ENCODE measurements at places on chromosomes 13 and 19.

- no peak for DNase-seq
These were observed 3.3 kb upstream of the RGL3 start for GRCh38 chr19:11422163-11423065.

- no peak for DNase-seq
These were observed 162.3 kb downstream of the KLF5 start for GRCh38 chr13:73220966-73221720.

DNA sequence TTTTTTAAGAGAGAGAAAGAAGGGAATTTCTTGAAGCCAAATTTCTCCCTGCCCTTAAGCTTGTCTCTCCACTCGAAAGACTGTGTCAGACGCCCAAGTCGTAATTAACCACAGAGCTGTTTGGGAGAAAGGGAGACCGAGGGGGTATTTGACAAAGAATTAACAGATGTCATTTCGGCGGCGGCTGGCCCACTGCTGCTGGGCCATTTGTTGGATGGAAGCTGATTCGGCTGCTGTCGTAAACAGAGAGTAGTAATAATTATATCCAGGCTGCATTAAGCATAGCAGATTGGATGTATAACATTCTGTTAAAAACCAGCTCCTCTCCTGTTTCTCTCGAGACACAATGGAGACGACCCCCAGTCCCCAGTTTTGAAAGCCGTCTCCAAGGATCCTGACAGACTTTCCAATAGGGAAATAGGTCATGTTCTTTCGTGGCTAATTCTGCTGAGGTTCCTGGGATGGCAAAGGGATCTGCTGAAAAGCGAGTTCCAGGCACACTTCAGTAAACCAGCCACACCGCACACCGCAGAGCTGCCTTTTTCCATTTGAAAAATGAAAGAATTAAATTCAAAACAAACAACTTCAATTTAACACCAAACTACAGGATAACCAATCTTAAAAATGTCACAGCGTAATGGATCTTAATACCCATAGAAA, 71.5 kb downstream of the KCTD15 start:
- no peak for DNase-seq

DNA sequence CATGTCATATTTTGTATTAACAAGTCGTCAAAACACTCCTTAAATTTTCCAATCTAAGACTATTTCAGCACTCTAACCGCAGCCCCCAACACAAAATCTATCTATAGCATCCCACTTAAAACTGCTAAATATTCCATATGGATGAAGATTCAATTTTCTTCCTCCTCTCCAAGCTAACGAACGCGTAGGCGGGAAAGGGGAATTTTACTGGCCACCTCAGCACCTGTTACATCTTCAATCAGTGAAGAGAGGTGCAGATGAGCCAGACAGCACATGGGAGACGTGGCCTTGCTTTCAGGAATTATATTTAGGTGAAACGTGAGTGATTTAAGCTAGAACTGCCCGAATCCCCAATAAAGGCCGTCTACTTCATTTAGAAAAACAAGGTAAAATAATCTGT, 1.1 kb downstream of the RBM26 start:
- peak; percentile 7 for DNase-seq
